Activated naive CD4-positive, alpha-beta T cell treated with anti-CD3 and anti-CD28 coated beads, Interleukin-2, amount 50 U/mL, for 72 hours (primary cell): ENCODE measurements at places on chromosomes 3 and 15. TPM values are rescaled to one million over a fixed set of nuclear protein-coding genes. Genes with fewer than 3 reads are reported as not detected.

Gene COL7A1
- total RNA-seq, result 5.5 TPM

Gene C3orf20
- total RNA-seq, result 0.56 TPM

Gene NMB
- total RNA-seq, result 9.4 TPM

Gene CA12
- total RNA-seq, result not detected

Gene SLC28A1
- not detected for total RNA-seq

Gene MORC1
- total RNA-seq, result not detected
